ENCODE measurements at places on chromosomes 11 and 22. TPM values are rescaled to one million over a fixed set of nuclear protein-coding genes. Genes with fewer than 3 reads are reported as not detected.

Gene PLAAT2
- total RNA-seq, result not detected

Gene RTN4RL2
- 0.73 TPM for total RNA-seq

- no peak for DNase-seq
Observed at GRCh38 chr11:9208726-9209501, 56.2 kb downstream of the DENND5A start.

- no peak for DNase-seq
Observed at GRCh38 chr22:39946503-39947219, 13.5 kb upstream of the TMA7B start.

Gene WBP2NL
- 0.73 TPM for total RNA-seq

Gene OR52N2
- total RNA-seq, result not detected

GRCh38 chr22:17921871-17922821 lies 102.2 kb downstream of the MICAL3 start:
- DNase-seq, result no peak

DNA sequence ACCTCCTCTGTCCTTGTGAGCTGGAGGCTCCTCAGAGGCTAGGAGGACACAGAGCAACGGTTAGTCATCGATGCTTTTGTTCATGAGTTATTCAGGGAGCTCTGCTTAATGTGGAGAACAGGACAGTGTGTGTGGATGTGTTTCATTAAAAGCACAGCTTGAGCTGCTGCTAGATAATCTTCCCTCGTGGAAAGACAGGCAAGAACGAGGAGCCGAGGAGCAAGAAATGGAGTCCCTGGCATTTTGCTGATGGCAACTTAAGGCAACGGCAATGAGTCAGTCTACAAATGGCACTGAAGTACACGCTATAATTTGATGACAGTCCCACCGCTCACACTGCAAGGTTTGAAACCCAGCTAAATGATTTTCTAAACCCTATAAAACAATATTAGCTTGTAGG lies 106.2 kb downstream of the IGLL1 start:
- DNase-seq, result no peak

Gene SLC25A17
- 4.5 TPM for total RNA-seq

- peak; percentile 83 for DNase-seq
Observed at GRCh38 chr22:49305214-49305965, 522.3 kb downstream of the BRD1 start.

- no peak for DNase-seq
Observed at GRCh38 chr11:124917115-124917637, 1.9 kb upstream of the HEPN1 start.

DNA sequence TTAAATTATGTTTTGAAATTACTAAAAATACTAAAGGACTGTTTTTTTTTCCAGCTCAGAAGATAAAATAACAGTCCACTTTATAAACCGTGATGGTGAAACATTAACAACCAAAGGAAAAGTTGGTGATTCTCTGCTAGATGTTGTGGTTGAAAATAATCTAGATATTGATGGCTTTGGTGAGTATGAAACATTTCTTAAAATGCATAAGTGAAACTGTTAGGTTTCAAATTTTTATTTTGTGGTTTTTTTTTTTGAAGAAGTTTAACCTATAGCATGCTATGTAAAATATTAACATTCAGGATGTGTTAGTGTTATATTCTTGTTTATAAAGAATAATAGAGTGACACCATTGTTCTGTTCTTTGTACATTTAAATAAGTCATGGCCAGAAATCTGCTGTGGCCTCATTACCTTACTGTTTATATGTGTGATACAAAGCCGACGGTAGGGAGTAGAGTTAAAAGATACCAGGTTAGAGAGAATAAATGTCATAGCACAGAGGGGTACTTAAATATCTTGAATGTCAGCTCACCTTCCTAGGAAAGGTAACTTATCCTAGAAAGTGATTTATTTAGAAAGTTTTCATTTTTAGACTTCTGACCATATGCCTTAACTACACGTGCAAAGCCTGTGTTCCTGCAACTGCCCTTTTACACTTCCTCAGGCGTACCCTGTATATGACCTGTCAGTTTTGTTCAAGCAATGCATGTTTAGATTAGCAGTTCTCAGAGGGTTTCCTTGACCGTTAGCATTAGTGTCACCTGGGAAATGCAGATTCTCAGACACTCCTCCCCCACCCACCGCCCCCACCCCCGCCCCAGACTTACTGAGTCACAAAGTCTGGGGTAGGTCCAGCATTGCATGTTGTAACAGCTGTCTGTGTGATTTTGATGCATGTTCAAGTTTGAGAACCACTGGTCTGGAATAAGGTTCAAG lies 6.3 kb downstream of the FDX1 start:
- DNase-seq, result no peak

GRCh38 chr22:27267145-27267544 lies 534.4 kb downstream of the MN1 start:
- no peak for DNase-seq

GRCh38 chr11:128246364-128246801 lies 341.0 kb downstream of the ETS1 start:
- DNase-seq, result no peak

GRCh38 chr11:83011333-83012167 lies 60.1 kb downstream of the RAB30 start:
- no peak for DNase-seq

Measured in cardiac septum (tissue), 1 donor.